ENCODE measurements at places on chromosomes 3 and 15. TPM values are rescaled to one million over a fixed set of nuclear protein-coding genes. Genes with fewer than 3 reads are reported as not detected.
A peak's percentile ranks its signal among the peaks of the same experiment; 100 is the strongest.

SCAANT1 gene
- not detected for total RNA-seq

SAMMSON gene
- 0.21 TPM for total RNA-seq

GRCh38 chr15:90586948-90587347, 57.2 kb downstream of the CRTC3 start:
- no peak for DNase-seq

DNA sequence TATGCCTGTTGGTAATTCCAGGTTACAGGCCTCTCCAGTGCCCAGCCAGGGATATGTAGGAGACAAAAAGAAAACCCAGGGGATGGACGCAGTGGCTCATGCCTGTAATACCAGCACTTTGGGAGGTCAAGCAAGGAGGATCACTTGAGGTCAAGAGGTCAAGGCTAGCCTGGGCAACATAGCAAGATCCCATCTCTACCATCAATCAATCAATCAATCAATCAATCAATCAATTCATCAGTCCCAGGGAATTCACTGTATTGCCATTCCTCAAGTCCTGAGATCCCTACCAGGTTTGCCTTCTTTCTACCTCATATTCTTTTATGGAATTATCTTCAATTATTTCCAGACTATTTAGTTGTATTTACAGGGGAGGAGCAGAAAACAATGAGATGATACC, 82.2 kb downstream of the DHX30 start:
- no peak for DNase-seq

- DNase-seq = no peak
Measured at GRCh38 chr15:76799760-76800159, 105.4 kb downstream of the SCAPER start.

- DNase-seq = no peak
Measured at GRCh38 chr15:101675796-101676582, 23.8 kb upstream of the TM2D3 start.

GRCh38 chr3:107117922-107118536, 259.2 kb upstream of the CCDC54 start:
- DNase-seq = peak; percentile 17

DNA sequence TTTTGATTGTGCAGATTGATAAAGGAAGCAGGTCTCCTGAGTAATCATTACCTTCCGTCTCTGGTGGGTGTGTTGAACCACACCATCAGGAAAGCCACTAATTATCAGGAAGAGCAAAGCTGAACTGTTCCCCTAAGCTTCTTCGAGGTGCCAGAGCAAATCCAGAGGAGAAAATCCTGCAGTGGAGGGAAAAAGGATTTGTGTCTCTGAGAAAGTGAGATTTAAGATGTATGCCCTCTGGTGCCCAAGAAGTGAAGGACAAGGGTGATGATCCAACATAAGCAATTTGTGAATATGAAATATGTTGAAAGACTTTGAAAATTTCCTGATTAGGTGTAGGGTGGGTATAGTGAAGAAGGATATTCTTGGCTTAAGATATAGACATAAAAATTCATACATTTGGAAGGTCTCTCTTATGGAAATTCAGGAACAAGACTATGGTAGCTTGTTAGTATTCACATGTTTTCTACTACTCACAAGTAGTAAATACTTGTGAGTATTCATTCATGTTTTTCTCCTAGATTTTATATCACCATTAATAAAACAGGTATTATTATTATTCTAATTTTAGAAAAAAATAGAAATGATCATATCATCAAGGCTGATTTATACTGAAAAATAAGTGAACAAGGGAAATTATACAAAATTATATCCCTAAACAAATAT, 34.8 kb downstream of the COMMD2 start:
- DNase-seq = no peak

GRCh38 chr3:103059432-103059831, 624.6 kb downstream of the ZPLD1 start:
- DNase-seq = no peak
